Suprapubic skin (tissue), 4 donors: ENCODE measurements at places on chromosomes 4 and X.

- no peaks in the 10 kb centered on the region for H3K4me1 ChIP-seq
- no peak for DNase-seq
- H3K27me3 ChIP-seq, result no peaks in the 10 kb centered on the region
- no peak overlapping the region for H3K27ac ChIP-seq
- no peak overlapping the region for H3K4me3 ChIP-seq
These were observed 104.1 kb downstream of the KLHL4 start for GRCh38 chrX:87621697-87622096.

- no peak overlapping the region for H3K27ac ChIP-seq
- H3K4me3 ChIP-seq, result no peak overlapping the region
- no peaks in the 10 kb centered on the region for H3K4me1 ChIP-seq
- DNase-seq, result no peak
- H3K27me3 ChIP-seq, result no peaks in the 10 kb centered on the region
- H3K36me3 ChIP-seq, result no peaks in the 10 kb centered on the region
These were observed 2.4 kb upstream of the ARHGEF6 start for GRCh38 chrX:136783159-136783558.

- H3K27me3 ChIP-seq, result no peaks in the 10 kb centered on the region
- no peak for DNase-seq
- no peak overlapping the region for H3K27ac ChIP-seq
- H3K4me3 ChIP-seq, result no peak overlapping the region
- no peaks in the 10 kb centered on the region for H3K36me3 ChIP-seq
These were observed 31.9 kb downstream of the REPS2 start for GRCh38 chrX:16978193-16978984.

DNA sequence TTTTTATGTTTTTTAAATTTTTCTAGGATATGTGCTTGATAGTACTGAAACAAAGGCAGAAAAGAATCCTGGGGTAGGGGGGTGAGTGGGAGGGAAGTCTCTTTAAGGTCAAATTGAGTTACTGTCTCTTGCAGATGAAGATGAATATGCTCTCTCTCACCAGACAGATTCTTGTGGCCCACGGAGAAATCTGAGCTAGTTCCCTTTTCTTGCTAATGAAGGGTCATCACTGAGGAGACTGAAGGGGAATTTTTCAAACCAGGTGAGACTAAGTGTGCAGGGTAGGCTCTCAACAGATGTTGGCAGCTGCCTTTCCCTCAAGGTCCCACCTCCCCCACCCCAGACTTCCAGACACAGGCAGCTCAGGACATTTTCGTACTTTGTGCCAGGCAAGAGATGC is 21.5 kb downstream of the FAM9C start:
- H3K27ac ChIP-seq, result no peak overlapping the region
- H3K4me1 ChIP-seq, result no peaks in the 10 kb centered on the region
- H3K36me3 ChIP-seq, result no peaks in the 10 kb centered on the region
- H3K4me3 ChIP-seq, result no peak overlapping the region
- DNase-seq, result no peak
- no peaks in the 10 kb centered on the region for H3K27me3 ChIP-seq

- no peaks in the 10 kb centered on the region for H3K27me3 ChIP-seq
- H3K4me3 ChIP-seq, result no peak overlapping the region
- no peak overlapping the region for H3K27ac ChIP-seq
- DNase-seq, result no peak
- H3K36me3 ChIP-seq, result no peaks in the 10 kb centered on the region
These were observed 98.7 kb downstream of the KLHL34 start for GRCh38 chrX:21559417-21559816.

DNA sequence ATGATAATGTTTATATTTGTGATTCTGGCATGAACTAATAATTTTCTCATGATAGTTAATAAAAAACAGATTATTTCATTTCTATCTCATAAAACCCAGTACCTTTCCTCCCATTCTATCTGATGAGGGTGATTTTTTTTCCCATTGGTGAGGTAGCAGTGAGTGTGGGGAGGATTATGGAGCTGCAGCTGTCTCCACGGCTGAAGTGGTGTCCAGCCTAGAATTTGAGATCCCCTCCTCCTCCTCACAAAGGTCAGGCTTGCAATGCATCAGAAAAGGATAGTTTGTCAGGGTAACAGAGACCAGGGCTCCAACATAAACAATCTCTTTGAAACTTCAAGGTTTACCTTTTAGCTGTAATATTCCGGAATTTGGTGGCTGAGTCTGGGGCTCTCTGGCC is 60.9 kb downstream of the C4orf51 start:
- H3K36me3 ChIP-seq, result no peaks in the 10 kb centered on the region
- no peak for DNase-seq
- H3K4me3 ChIP-seq, result no peak overlapping the region
- no peak overlapping the region for H3K27ac ChIP-seq
- no peaks in the 10 kb centered on the region for H3K27me3 ChIP-seq
- H3K4me1 ChIP-seq, result peaks cover 12% of the 10 kb centered on the region

- no peaks in the 10 kb centered on the region for H3K36me3 ChIP-seq
- DNase-seq, result no peak
- no peak overlapping the region for H3K27ac ChIP-seq
These were observed 1367.1 kb downstream of the STIM2 start for GRCh38 chr4:28227764-28228163.

- no peaks in the 10 kb centered on the region for H3K36me3 ChIP-seq
- no peak for DNase-seq
- H3K4me3 ChIP-seq, result peak overlapping the region; percentile 62
- no peaks in the 10 kb centered on the region for H3K27me3 ChIP-seq
These were observed 383 bp upstream of the TBC1D19 start for GRCh38 chr4:26583538-26583864.

GRCh38 chr4:25002681-25003080 is 28.1 kb downstream of the LGI2 start:
- H3K27ac ChIP-seq, result no peak overlapping the region
- no peaks in the 10 kb centered on the region for H3K4me1 ChIP-seq
- no peak overlapping the region for H3K4me3 ChIP-seq

- peaks cover 4% of the 10 kb centered on the region for H3K36me3 ChIP-seq
- H3K4me3 ChIP-seq, result no peak overlapping the region
- H3K27ac ChIP-seq, result no peak overlapping the region
- DNase-seq, result no peak
These were observed 37.3 kb downstream of the CASP6 start for GRCh38 chr4:109665783-109666485.

- no peaks in the 10 kb centered on the region for H3K4me1 ChIP-seq
- no peak overlapping the region for H3K27ac ChIP-seq
- DNase-seq, result no peak
- no peak overlapping the region for H3K4me3 ChIP-seq
These were observed 134.3 kb downstream of the STK32B start for GRCh38 chr4:5185551-5185950.

DNA sequence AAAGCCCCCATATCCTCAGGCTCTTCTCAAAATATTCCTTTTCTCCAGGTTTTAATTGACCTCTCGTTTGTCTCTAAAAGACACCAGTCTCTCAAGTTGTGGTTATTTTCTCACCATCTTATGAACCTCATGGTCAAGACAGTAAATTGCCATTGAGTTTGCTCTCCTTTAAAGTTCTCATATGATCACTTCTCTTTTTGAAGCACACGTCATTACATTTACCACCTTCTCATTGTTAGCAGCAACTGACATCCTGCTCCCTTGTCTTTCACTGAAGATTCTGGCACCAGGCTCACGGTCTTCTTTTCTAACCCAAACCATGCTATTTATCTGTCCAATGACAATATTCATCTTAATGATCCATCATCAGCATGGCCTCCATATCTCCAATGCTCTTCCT is 324.2 kb downstream of the TMA16 start:
- no peak overlapping the region for H3K4me3 ChIP-seq
- H3K36me3 ChIP-seq, result no peaks in the 10 kb centered on the region
- H3K27ac ChIP-seq, result no peak overlapping the region
- H3K4me1 ChIP-seq, result no peaks in the 10 kb centered on the region
- H3K27me3 ChIP-seq, result no peaks in the 10 kb centered on the region
- DNase-seq, result no peak

GRCh38 chrX:43745938-43746721 is 90.0 kb downstream of the MAOA start:
- no peaks in the 10 kb centered on the region for H3K36me3 ChIP-seq
- no peak for DNase-seq
- no peak overlapping the region for H3K4me3 ChIP-seq
- no peaks in the 10 kb centered on the region for H3K27me3 ChIP-seq
- peaks cover 19% of the 10 kb centered on the region for H3K4me1 ChIP-seq
- H3K27ac ChIP-seq, result no peak overlapping the region

DNA sequence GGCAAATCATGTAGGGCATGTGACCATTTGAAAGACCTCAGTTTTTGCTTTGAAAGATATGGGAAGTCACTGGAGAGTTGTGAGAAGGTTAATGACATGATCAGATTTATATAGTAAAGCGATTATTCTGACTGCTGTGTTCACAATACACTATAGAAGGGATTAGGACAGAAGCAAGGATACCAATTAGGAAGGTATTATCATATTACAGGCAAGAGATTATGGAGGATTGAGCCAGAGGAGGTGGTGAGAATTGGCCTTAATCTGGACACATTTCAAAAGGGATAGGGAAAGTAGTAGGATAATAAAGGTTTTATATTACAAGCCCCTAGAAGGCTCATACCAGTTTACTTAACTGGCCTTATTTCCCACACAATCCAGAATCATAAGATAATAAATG is 124.9 kb upstream of the POF1B start:
- H3K27ac ChIP-seq, result peak overlapping the region; percentile 60
- no peak for DNase-seq
- no peak overlapping the region for H3K4me3 ChIP-seq
- no peaks in the 10 kb centered on the region for H3K36me3 ChIP-seq

DNA sequence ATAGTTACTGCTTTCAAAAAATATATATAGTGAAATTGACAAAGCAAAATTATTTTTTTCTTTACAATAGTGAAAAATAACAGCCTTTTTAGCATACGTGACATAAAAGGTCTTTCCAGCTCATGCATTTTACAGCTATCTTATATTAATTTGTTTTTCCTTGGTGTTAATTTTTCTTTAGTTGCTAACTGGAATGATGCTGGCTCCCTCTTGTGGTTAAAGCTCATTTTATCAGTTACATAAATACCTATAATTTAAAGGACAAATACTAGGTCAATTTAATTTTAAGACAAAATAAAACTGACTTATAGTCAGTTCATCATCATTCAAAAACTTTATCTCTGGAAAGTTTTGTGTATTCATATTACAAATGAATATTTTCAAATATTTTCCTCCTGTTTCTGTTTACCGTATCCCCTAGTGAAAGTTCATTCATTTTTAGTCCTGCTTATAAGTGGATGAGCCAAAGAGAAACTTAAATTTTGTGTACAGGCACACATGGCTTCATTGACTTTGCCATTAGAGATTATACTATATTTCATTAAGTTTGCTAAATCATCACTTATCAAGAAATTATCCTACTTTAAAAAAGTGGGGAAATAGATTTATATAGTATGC is 9.9 kb upstream of the ANAPC4 start:
- H3K27ac ChIP-seq, result no peak overlapping the region
- H3K27me3 ChIP-seq, result no peaks in the 10 kb centered on the region
- no peak overlapping the region for H3K4me3 ChIP-seq
- no peaks in the 10 kb centered on the region for H3K4me1 ChIP-seq

- no peak overlapping the region for H3K27ac ChIP-seq
- H3K36me3 ChIP-seq, result no peaks in the 10 kb centered on the region
- no peak for DNase-seq
- H3K27me3 ChIP-seq, result no peaks in the 10 kb centered on the region
- no peaks in the 10 kb centered on the region for H3K4me1 ChIP-seq
These were observed 706.9 kb upstream of the TENM3 start for GRCh38 chr4:181536196-181536746.

- H3K4me1 ChIP-seq, result no peaks in the 10 kb centered on the region
- no peak overlapping the region for H3K27ac ChIP-seq
- DNase-seq, result no peak
- no peak overlapping the region for H3K4me3 ChIP-seq
These were observed 1920.6 kb downstream of the ARAP2 start for GRCh38 chr4:34323549-34324320.

- no peaks in the 10 kb centered on the region for H3K36me3 ChIP-seq
- no peaks in the 10 kb centered on the region for H3K27me3 ChIP-seq
- H3K4me1 ChIP-seq, result peaks cover 3% of the 10 kb centered on the region
- no peak overlapping the region for H3K4me3 ChIP-seq
These were observed 58.8 kb upstream of the IGFBP7 start for GRCh38 chr4:57168982-57169381.

- H3K36me3 ChIP-seq, result peaks cover 17% of the 10 kb centered on the region
- H3K4me1 ChIP-seq, result no peaks in the 10 kb centered on the region
- DNase-seq, result no peak
- no peaks in the 10 kb centered on the region for H3K27me3 ChIP-seq
These were observed 25.9 kb downstream of the EIF2S3 start for GRCh38 chrX:24080704-24081103.

DNA sequence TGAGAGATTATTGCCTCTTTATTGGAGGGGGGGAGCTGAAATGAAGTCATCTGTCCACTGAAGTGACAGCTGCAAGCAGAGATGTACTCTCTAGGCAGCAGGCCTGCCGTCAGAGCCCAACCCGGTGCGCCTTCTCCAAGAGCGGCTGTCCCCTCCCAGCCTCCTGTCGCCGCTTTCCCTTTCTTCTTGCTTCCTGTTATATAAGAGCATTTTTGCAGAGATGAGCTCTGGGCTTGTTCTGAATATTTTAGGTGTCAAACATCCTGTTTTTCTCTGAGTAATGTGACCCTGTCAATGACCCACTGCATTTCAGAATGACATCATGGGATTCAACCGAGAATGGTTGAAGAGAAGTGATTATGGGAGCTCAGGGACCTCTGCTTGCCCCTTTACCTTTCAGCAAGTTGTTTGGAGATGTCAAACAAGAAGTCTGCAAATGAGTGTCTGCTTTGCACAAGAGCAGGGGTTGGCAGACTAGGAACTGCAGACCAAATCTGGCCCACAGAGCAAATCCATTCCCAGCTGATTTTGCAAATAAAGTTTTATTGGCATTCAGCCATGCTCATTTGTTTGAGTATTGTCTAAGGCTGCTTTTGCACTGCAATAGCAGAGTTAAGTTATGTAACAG is 79.9 kb downstream of the SLC9A6 start:
- H3K27me3 ChIP-seq, result no peaks in the 10 kb centered on the region
- no peak overlapping the region for H3K27ac ChIP-seq
- no peaks in the 10 kb centered on the region for H3K36me3 ChIP-seq
- no peak overlapping the region for H3K4me3 ChIP-seq
- no peak for DNase-seq
- H3K4me1 ChIP-seq, result peaks cover 3% of the 10 kb centered on the region

GRCh38 chrX:17052210-17052609 is 105.8 kb downstream of the REPS2 start:
- no peak overlapping the region for H3K4me3 ChIP-seq
- H3K27ac ChIP-seq, result no peak overlapping the region
- no peaks in the 10 kb centered on the region for H3K36me3 ChIP-seq
- DNase-seq, result no peak
- H3K27me3 ChIP-seq, result no peaks in the 10 kb centered on the region
